ENCODE measurements at places on chromosomes 11 and 22.
A peak's percentile ranks its signal among the peaks of the same experiment; 100 is the strongest.

DNA sequence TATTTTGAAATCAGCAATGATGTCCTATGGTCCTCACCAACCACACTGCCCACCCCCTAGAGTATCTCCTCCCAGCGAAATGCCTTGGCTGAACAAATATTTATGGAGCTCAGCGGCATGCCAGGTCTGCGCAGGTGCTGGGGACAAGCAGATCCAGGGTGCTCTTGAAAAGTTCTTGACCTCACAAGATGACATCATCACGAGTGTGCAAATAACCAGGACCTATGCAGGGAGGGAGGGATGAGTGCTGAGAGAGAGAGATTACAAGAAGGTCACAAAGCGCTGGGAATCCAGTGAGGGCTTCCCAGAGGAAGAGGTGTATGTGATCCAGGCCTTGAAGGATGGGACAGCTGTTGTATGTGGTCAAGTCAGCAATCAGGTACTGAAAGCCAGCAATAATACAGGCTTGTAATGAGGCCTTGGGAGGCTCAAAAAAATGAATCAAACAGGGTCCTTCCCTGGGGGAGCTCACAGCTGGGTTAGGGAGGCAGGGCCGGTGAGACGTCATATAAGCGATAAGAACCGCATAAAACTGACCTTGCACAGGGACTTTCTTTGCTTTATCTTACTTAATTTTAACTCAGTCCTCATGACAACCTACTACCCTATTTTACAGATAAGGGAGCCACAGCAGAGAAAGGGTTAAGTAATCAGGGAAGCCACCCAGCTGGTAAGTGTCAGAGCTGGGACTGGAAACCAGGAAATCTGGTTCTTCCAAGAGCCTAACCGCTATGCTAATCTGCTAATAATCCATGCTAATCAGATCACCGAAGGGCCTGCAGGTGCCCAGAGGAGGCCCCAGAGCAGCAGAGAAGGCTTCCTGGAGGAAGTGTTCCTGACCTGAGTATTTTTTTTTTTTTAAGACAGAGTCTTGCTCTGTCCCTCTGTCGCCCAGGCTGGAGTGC, 8.2 kb downstream of the ARRB1 start:
- H3K27me3 ChIP-seq: no peaks in the 10 kb centered on the region
- no peak overlapping the region for H3K4me3 ChIP-seq
- H3K4me1 ChIP-seq: peaks cover 99% of the 10 kb centered on the region
- no peak for DNase-seq

DNA sequence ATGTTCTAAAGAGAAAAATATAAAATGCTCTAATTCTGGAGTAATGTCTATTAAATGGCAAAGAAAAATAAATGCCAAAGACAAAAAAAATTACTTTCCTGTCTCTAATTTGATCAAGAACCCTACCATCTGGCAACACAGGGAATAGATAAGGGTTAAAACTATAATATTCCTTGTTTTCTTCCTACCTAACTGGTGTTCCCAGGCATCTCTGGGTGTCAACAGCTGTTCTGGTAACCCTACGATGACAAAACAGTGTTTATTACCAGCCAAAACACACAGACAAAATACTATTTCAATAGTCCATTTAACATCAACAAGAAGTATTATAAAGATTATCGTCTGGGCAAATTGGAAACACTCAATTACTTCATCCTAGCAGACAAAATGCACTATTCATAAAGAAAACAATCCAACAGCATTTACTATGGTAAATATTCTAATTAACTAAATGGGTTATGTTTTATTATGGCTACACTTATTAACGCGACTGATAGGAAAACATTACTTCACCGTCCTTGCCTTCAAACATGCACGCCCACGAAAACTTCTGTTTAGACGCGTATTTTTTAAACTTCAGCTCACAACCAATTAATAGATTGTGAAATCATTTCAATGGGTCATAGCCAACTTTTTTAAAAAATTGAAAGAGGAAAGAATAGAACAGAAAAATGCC, 50.6 kb downstream of the LGR4 start:
- no peaks in the 10 kb centered on the region for H3K27me3 ChIP-seq
- no peak overlapping the region for H3K27ac ChIP-seq
- H3K4me1 ChIP-seq: no peaks in the 10 kb centered on the region
- no peaks in the 10 kb centered on the region for H3K36me3 ChIP-seq
- no peak overlapping the region for H3K4me3 ChIP-seq
- DNase-seq: no peak

DNA sequence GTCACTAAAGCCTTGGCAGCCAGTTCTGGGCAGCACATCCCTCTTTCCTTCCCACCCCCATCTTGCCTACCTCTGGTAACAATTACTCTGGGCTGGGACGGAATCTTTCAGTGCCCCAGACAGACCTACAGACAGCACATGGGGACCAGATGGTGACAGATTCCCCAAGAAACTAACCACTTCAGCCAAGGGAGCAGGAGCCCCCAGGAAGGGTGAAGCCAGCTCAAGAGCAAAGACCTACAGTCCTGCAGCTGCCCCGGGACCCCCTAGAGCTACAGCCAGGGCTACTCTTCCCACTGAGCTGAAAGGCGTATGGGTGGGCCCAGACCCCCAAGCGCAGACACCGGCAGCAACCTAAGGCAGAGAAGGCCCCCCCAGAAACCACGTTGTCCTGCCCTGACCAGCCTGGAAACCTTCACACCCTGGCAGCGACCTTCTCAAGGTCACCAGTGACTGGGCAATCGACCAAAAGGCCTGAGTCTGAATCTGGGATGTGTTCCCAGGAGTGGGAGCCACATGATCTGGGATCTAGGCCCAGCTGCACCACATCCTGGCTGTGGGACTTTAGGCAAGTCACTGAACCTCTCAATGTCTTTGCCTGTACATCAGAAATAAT, 65.8 kb downstream of the LRRC32 start:
- no peaks in the 10 kb centered on the region for H3K36me3 ChIP-seq
- no peaks in the 10 kb centered on the region for H3K27me3 ChIP-seq
- no peak overlapping the region for H3K27ac ChIP-seq

GRCh38 chr22:42280140-42280539, 9.7 kb upstream of the TCF20 start:
- no peaks in the 10 kb centered on the region for H3K36me3 ChIP-seq
- peaks cover 29% of the 10 kb centered on the region for H3K4me1 ChIP-seq
- DNase-seq: no peak
- H3K27me3 ChIP-seq: no peaks in the 10 kb centered on the region

DNA sequence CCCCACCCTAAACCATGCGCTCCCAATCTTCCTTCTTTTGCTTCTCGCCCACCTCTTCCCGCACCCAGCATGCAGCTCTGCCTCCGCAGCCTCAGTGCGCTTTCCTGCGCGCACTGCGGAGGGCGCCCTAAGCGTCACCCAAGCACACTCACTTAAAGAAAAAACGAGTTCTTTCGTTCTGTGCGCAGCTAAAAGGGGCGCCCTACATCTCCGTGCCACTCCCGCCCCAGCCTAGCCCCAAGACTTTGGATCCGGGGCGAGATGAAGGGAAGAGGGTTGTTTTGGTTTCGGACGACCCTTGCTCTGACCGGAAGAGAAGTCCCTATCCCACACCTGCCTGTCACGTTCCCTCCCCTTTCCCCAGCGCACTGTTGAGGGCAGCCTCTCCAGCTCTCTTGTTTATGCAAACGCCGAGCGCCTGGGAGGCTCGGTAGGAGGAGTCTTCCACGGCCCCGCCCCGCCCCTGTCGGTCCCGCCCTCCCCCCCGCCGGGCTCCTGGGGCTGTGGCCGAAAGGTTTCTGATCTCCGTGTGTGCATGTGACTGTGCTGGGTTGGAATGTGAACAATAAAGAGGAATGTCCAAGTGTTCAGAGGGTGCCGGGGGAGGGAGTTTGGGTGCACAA, 5.3 kb downstream of the VSIG2 start:
- peaks cover 32% of the 10 kb centered on the region for H3K4me1 ChIP-seq
- H3K27me3 ChIP-seq: peaks cover 1% of the 10 kb centered on the region
- H3K36me3 ChIP-seq: no peaks in the 10 kb centered on the region
- H3K4me3 ChIP-seq: peak overlapping the region; percentile 95
- peak; percentile 74 for DNase-seq

DNA sequence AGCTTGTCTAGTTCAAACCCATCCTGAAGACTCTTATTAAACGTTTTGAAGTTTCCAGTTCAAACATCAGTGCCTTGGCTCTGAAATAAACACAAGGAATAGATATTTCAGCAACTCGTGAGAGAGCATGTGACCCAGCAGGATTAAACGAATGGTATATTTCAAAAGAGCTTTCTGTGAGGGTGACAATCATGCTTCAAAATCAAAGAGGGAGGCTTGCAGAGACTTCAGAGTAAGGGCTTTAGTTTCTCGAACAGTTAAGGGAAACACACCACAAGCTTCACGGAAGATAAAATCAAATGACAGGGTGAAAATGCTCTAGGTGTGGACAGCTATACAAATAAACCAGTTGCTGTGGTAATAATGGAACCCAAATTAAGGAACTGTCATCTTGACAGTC, 1.4 kb downstream of the HPS4 start:
- no peak for DNase-seq
- H3K27me3 ChIP-seq: no peaks in the 10 kb centered on the region
- no peak overlapping the region for H3K27ac ChIP-seq
- no peak overlapping the region for H3K4me3 ChIP-seq
- peaks cover 59% of the 10 kb centered on the region for H3K4me1 ChIP-seq

DNA sequence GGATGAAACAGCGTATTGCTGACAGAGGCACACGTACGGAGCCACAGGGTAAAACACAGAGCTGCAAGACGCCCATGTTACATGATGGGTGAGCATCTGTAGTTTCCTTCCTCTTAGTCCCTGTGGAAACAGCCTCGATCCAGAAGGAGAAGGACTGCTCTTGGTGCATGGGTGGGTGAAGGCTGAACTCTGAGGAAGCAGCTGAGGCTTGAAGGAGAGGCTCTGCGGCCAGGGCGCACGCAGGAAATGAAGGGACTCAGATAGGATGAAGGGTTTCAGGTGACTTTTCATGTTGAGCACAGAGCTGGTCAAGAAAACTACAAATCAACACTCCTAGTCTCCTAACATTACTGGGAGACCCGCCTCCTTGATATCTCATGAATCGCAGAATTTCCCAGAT, 65.7 kb upstream of the ADA2 start:
- H3K36me3 ChIP-seq: no peaks in the 10 kb centered on the region
- H3K4me3 ChIP-seq: no peak overlapping the region
- no peak for DNase-seq
- no peaks in the 10 kb centered on the region for H3K27me3 ChIP-seq
- no peak overlapping the region for H3K27ac ChIP-seq

GRCh38 chr11:17063171-17064002, 14.1 kb downstream of the RPS13 start:
- no peak overlapping the region for H3K4me3 ChIP-seq
- H3K27me3 ChIP-seq: no peaks in the 10 kb centered on the region
- H3K4me1 ChIP-seq: no peaks in the 10 kb centered on the region
- H3K36me3 ChIP-seq: no peaks in the 10 kb centered on the region
- no peak overlapping the region for H3K27ac ChIP-seq

DNA sequence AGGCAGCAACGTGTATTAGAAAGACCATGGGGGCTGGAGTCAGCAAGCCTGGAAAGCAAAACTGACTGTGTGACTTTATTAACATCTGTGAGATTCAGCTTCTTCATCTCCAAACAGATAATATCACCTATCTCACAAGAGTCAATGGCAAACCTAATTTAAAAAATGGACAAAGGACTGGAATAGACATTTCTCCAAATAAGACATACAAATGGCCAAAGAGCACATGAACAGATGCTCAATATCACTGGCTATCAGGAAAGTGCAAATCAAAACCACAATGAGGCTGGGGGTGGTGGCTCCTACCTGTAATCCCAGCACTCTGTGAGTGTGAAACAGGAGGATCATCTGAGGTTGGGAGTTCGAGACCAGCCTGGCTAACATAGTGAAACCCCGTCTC, 69.6 kb downstream of the CLPB start:
- H3K36me3 ChIP-seq: peaks cover 3% of the 10 kb centered on the region
- no peak overlapping the region for H3K27ac ChIP-seq
- H3K4me1 ChIP-seq: no peaks in the 10 kb centered on the region
- DNase-seq: no peak

GRCh38 chr22:36544107-36544620, 15.2 kb upstream of the EIF3D start:
- H3K4me1 ChIP-seq: peaks cover 14% of the 10 kb centered on the region
- H3K4me3 ChIP-seq: no peak overlapping the region
- H3K27me3 ChIP-seq: no peaks in the 10 kb centered on the region
- DNase-seq: no peak

GRCh38 chr22:40387746-40388145, 17.4 kb downstream of the SGSM3 start:
- DNase-seq: no peak
- no peak overlapping the region for H3K27ac ChIP-seq
- peaks cover 36% of the 10 kb centered on the region for H3K4me1 ChIP-seq
- no peak overlapping the region for H3K4me3 ChIP-seq
- H3K27me3 ChIP-seq: no peaks in the 10 kb centered on the region

DNA sequence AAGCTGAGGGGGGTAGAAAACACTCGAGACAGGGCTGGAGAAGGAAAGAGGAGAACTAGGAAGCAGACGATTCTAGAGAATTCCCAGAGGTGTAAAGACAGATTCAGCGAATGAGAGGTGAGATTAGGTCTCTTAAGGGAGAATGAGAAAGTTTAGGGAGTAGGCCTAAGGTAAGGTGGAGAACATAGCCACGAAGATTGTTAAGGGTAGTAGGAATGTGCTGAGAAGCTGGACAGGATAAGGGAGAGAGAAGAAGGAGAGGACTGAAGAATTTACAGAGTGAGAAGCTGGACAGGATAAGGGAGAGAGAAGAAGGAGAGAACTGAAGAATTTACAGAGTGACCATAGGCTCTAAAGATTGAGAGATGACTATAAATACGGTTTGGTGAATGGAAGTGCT, 908 bp downstream of the PPME1 start:
- H3K27ac ChIP-seq: no peak overlapping the region
- peaks cover 13% of the 10 kb centered on the region for H3K36me3 ChIP-seq
- no peak for DNase-seq
- peak overlapping the region; percentile 90 for H3K4me3 ChIP-seq
- H3K27me3 ChIP-seq: no peaks in the 10 kb centered on the region

DNA sequence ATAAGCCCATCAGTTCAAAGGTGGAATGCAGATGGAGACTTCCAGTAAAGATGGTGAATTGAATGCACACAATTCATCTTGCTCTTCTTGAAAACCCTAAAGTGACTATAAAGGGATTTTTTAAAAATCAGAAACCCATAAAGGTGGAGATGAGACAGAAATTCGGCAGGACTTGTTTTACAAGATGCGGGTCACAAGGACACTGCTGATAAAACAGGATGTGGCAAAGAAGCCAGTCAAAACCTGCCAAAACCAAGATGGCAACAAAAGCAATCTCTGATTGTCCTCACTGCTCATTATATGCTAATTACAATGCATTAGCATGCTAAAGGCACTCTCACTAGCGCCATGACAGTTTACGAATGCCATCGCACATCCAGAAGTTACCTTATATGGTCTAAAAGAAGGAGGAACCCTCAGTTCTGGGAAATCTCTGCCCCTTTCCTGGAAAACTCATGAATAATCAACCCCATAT, 137.1 kb downstream of the NECTIN1 start:
- H3K4me3 ChIP-seq: no peak overlapping the region
- no peaks in the 10 kb centered on the region for H3K36me3 ChIP-seq
- no peak overlapping the region for H3K27ac ChIP-seq
- H3K4me1 ChIP-seq: no peaks in the 10 kb centered on the region
- H3K27me3 ChIP-seq: peaks cover 3% of the 10 kb centered on the region

- H3K27me3 ChIP-seq: peaks cover 12% of the 10 kb centered on the region
- H3K4me1 ChIP-seq: no peaks in the 10 kb centered on the region
- H3K27ac ChIP-seq: no peak overlapping the region
- H3K4me3 ChIP-seq: no peak overlapping the region
These were observed 95.3 kb downstream of the FBXO7 start for GRCh38 chr22:32569956-32570355.
